ENCODE measurements at places on chromosomes 2 and 18.

DNA sequence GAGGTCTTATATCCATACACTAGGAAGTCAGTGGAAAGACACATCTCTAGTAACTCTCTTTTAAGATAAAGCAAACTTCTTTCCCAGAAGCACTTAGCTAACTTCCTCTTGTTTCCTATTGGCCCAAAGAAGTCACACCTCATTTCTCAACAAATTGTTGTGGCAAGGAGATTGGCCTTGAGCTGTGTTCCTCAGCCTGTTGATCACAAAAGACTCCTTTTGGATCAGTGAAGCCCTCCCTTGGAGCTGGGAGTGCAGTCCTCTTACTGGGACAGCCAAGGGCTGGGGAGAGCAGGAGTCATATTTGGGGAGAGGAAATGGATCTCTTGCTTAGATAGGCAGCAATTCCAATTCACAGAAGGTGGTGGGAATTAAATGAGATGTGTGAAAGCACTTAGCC lies 51.2 kb upstream of the DAPL1 start:
- no peak for DNase-seq

- DNase-seq = no peak
Observed at GRCh38 chr2:232551250-232551638, 755 bp downstream of the EIF4E2 start.

- DNase-seq = no peak
Observed at GRCh38 chr2:101879466-101879865, 112.3 kb upstream of the IL1R2 start.

DNA sequence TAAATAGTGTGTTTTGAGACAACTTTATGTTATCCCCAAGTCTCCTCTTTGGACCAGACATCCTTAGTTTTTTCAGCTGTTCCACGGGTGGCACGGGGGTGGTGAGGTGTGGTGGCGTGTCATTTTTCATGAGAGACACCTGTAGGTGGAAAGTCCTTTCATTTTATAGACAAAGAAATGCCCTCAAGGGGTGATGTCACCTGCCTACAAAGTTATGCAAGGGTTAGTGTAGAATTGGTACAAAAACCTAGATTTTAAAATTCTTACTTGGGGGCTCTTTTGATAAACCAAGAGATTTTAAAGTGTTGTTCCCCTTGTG lies 15.3 kb downstream of the CTDP1 start:
- DNase-seq = no peak

GRCh38 chr2:10658041-10658913 lies 31.5 kb downstream of the NOL10 start:
- no peak for DNase-seq

GRCh38 chr18:49250816-49251388 lies 209.5 kb downstream of the DYM start:
- DNase-seq = no peak

DNA sequence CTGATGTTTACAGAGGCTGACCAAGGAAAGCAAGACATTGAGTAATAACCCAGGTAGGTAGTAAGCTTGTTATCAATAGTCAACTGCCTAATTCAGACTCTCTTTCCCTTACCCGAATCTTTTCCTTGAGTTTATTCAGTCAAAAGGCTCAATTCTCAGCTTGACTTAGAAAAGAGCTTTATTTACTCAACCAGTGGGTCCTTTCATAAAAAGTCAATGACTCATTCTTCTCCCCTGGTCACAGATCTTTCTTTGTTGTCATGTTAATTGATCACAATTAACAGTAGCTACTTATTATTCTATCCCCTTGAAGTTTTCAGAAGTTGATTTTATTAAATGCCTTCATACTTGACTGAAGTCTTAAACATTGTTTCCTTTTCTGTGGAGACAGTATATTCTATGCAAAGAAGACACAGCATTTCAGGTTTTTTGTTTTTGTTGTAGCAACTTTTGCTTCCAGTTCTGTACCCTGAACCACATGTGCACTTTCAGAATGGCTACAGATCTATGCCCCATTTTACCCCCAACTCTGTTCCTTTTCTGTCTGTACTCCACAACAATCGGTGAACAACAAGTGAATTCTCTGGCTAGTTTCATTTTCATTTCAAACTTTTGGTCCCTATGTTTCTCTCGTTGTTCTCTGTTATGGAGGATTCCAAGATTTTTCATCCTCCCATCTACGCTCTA lies 428.3 kb downstream of the NCKAP5 start:
- DNase-seq = no peak
